ENCODE measurements at places on chromosomes 11 and 22. TPM values are rescaled to one million over a fixed set of nuclear protein-coding genes. Genes with fewer than 3 reads are reported as not detected.
A peak's percentile ranks its signal among the peaks of the same experiment; 100 is the strongest.

DNA sequence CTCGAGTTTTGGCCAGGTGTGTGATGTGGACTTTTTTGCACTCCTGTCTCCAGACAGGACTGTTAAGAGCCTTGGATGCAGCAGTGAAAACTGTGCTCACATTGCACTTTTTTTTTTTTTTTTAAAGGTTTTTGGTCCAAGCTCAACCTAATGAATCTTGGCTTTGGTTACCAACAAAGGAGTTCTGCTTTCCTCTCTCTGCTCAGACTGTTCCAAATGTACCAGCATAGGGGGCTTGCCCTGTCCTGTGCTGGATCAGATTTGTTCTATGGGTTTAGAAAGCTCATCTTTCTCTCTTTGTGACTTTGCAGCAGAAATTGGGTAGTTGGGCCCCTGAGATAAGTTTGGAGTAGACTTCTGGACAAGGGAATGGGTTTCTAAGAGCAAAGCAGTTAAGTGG is 45.3 kb downstream of the POLD3 start:
- no peaks in the 10 kb centered on the region for H3K27me3 ChIP-seq
- no peak for DNase-seq
- peaks cover 71% of the 10 kb centered on the region for H3K36me3 ChIP-seq
- H3K4me1 ChIP-seq = peaks cover 15% of the 10 kb centered on the region
- no peak overlapping the region for H3K27ac ChIP-seq

GRCh38 chr11:133480722-133481121 is 51.6 kb downstream of the OPCML start:
- H3K27ac ChIP-seq = no peak overlapping the region
- DNase-seq = no peak
- peaks cover 2% of the 10 kb centered on the region for H3K27me3 ChIP-seq
- no peaks in the 10 kb centered on the region for H3K4me1 ChIP-seq
- H3K36me3 ChIP-seq = no peaks in the 10 kb centered on the region
- H3K4me3 ChIP-seq = no peak overlapping the region

DNA sequence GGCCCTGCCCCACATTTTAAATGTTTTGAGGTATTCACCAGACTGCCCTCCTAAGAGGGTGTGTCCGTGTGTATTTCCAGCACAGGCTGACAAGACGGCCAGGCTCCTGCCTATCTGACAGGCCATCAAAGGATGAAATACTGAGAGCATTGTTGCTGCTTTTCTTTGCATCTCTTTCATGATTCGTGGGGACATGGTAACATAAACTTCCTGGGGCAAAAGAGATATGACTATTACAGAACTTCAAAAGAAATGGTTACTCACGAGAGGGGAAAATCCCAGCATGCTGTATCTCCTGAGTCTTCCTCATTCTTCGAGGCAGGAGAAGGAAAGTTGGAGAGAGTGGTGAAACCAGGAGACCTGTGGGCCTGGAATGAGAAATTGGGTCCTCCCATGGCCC is 10.3 kb upstream of the BIK start:
- no peaks in the 10 kb centered on the region for H3K27me3 ChIP-seq
- H3K27ac ChIP-seq = no peak overlapping the region
- no peak overlapping the region for H3K4me3 ChIP-seq
- no peaks in the 10 kb centered on the region for H3K36me3 ChIP-seq
- peaks cover 14% of the 10 kb centered on the region for H3K4me1 ChIP-seq

- H3K27ac ChIP-seq = no peak overlapping the region
- peaks cover 11% of the 10 kb centered on the region for H3K4me1 ChIP-seq
- H3K4me3 ChIP-seq = no peak overlapping the region
- DNase-seq = no peak
- peaks cover 2% of the 10 kb centered on the region for H3K27me3 ChIP-seq
These were observed 3.8 kb upstream of the C11orf91 start for GRCh38 chr11:33704240-33705002.

- no peak for DNase-seq
- peaks cover 82% of the 10 kb centered on the region for H3K4me1 ChIP-seq
- peaks cover 27% of the 10 kb centered on the region for H3K36me3 ChIP-seq
- H3K27me3 ChIP-seq = no peaks in the 10 kb centered on the region
- H3K27ac ChIP-seq = peak overlapping the region; percentile 62
These were observed 59.2 kb downstream of the DDIAS start for GRCh38 chr11:82960779-82961143.

- no peak overlapping the region for H3K27ac ChIP-seq
- H3K4me1 ChIP-seq = no peaks in the 10 kb centered on the region
- H3K4me3 ChIP-seq = no peak overlapping the region
- peaks cover 4% of the 10 kb centered on the region for H3K27me3 ChIP-seq
These were observed 33.7 kb upstream of the RAG2 start for GRCh38 chr11:36631774-36632173.

DNA sequence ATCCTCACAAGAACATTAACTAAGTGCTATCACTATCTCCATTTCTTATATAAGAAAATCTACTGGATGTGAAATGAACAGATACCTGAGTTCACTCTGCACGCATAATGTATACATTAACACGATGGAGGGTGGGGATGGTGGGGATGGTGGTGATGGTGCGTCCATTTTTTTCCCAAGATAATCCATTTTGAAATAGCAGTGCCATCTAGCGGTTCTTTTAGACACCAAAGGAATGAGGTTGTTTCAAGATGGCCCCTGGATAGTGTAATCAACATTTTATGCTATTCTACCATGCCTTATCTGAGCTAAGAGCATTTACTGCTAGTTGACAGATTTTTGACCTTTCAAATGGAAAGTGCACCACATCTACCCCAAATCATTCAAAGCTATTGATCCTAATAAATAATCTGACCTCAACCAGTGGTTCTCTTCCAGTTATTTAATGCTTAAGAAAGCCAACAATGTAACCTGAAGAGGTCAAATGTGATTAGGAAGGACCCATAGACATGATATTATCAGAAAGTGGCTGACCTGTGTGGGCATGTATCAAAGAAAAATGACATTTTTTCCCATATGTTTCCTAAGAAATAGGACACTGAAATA is 714.7 kb upstream of the TENM4 start:
- no peaks in the 10 kb centered on the region for H3K27me3 ChIP-seq
- no peaks in the 10 kb centered on the region for H3K4me1 ChIP-seq
- no peak overlapping the region for H3K27ac ChIP-seq
- no peak overlapping the region for H3K4me3 ChIP-seq
- H3K36me3 ChIP-seq = no peaks in the 10 kb centered on the region
- DNase-seq = no peak

GRCh38 chr11:92322225-92322624 is 97.6 kb downstream of the FAT3 start:
- H3K36me3 ChIP-seq = no peaks in the 10 kb centered on the region
- H3K4me3 ChIP-seq = no peak overlapping the region
- no peaks in the 10 kb centered on the region for H3K27me3 ChIP-seq
- DNase-seq = no peak
- no peaks in the 10 kb centered on the region for H3K4me1 ChIP-seq

DNA sequence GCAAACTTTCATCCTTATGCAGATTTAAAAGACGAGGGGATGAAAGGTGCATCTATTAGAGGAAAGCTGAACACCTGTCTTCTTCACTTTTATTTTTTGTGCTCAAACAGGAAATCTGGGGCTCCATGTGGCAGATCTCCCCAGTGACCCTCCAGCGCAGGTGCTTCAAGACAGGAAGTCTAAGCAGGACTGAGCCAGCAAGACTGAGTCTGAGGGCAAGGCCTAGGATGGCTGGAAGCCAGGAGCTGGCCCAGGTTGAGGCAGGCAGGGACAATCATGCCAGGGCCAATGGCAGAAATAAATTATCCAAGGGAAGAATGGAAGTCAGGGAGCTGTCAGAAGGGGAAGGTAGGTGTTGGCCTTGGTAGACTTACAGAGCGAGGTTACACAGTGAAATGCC is 101.1 kb upstream of the SPON1 start:
- no peaks in the 10 kb centered on the region for H3K36me3 ChIP-seq
- peak; percentile 11 for DNase-seq
- peaks cover 24% of the 10 kb centered on the region for H3K4me1 ChIP-seq
- H3K4me3 ChIP-seq = no peak overlapping the region
- no peaks in the 10 kb centered on the region for H3K27me3 ChIP-seq
- H3K27ac ChIP-seq = peak overlapping the region; percentile 57

- no peak for DNase-seq
- H3K4me3 ChIP-seq = no peak overlapping the region
- no peaks in the 10 kb centered on the region for H3K36me3 ChIP-seq
- no peak overlapping the region for H3K27ac ChIP-seq
- peaks cover 5% of the 10 kb centered on the region for H3K27me3 ChIP-seq
These were observed 525.1 kb downstream of the BRD1 start for GRCh38 chr22:49302530-49302929.

DNA sequence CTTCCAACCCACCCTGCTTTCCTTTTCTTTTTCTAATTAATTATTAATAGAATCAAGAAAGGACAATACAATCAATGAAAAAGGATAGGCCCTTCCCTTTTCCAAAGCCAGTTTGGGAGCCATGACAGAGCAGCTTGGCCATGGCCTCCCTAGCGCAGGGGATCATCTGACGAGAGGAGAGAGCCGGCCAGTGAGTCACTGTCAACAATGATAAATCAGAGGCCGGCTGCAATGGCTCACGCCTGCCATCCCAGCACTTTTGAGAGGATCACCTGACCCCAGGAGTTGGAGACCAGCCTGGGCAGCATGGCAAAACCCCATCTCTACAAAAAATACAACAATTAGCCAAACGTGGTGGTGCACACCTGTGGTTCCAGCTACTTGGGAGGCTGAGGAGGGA is 27.5 kb upstream of the KRTAP5-7 start:
- H3K4me3 ChIP-seq = no peak overlapping the region
- no peak overlapping the region for H3K27ac ChIP-seq
- peaks cover 61% of the 10 kb centered on the region for H3K36me3 ChIP-seq

GRCh38 chr22:50536226-50536625 is 6.4 kb upstream of the TYMP start:
- H3K36me3 ChIP-seq = peaks cover 5% of the 10 kb centered on the region
- no peaks in the 10 kb centered on the region for H3K27me3 ChIP-seq
- H3K4me3 ChIP-seq = no peak overlapping the region
- no peak for DNase-seq

GRCh38 chr22:46894081-46894671 is 131.7 kb downstream of the TBC1D22A start:
- peaks cover 1% of the 10 kb centered on the region for H3K4me1 ChIP-seq
- no peak for DNase-seq

- no peaks in the 10 kb centered on the region for H3K27me3 ChIP-seq
- H3K4me3 ChIP-seq = no peak overlapping the region
- DNase-seq = no peak
- H3K36me3 ChIP-seq = no peaks in the 10 kb centered on the region
These were observed 2.2 kb downstream of the MYBPC3 start for GRCh38 chr11:47350315-47350714.

DNA sequence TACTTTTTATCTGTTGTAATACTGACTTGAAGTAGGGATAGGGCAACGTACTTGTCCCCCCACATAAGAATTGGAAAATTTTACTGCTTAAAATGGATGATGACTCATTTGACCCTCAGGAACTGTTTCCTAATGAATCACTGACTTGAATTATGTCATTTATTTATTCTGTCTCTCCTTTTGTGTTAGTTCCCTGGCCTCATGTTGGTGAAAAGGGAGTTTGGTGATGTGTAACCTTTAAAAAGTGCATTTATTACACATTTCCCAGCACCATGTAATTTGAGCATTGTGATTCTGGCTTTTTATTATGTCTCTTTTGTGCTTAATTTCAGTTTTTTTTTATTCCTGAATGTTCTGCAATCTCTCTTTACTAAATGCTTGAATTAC is 20.3 kb upstream of the PGM2L1 start:
- no peak for DNase-seq
- no peaks in the 10 kb centered on the region for H3K36me3 ChIP-seq
- H3K4me1 ChIP-seq = peaks cover 27% of the 10 kb centered on the region
- peak overlapping the region; percentile 22 for H3K4me3 ChIP-seq
- H3K27ac ChIP-seq = peak overlapping the region; percentile 46

GRCh38 chr22:32649515-32650200 is 151.8 kb upstream of the TIMP3 start:
- H3K4me1 ChIP-seq = peaks cover 22% of the 10 kb centered on the region
- H3K4me3 ChIP-seq = no peak overlapping the region

The RASSF10 gene
- total RNA-seq = not detected

DNA sequence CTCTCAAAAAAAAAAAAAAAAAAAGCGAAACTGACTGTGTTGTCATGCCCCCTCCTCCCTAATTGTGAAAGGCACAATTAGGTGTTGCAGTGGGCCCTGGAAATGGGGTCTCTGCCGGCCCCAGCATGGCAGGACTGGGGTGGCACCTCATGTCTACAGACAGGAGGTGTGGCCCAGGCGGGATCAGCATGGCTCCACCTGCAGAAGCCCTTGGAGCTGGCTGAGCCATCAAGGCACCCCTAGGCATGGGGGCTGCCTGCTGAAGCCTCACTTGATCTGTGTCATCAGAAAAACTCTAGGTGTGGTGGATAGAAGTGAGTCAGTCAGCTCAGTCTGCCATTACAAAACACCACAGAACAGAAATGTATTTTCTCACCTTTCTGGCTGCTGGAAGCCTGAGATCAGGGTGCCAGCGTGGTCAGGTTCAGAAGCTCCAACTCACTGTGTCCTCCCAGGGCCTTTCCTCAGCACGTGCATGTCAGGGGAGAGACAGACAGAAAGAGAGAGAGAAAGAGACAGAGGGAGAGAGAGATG is 10.1 kb upstream of the B4GALNT4 start:
- no peak overlapping the region for H3K4me3 ChIP-seq
- peak overlapping the region; percentile 10 for H3K27ac ChIP-seq
- peaks cover 13% of the 10 kb centered on the region for H3K4me1 ChIP-seq
- DNase-seq = peak; percentile 57
- H3K36me3 ChIP-seq = no peaks in the 10 kb centered on the region

- H3K27ac ChIP-seq = peak overlapping the region; percentile 56
- peaks cover 41% of the 10 kb centered on the region for H3K36me3 ChIP-seq
- H3K4me1 ChIP-seq = peaks cover 42% of the 10 kb centered on the region
- no peaks in the 10 kb centered on the region for H3K27me3 ChIP-seq
- no peak overlapping the region for H3K4me3 ChIP-seq
These were observed 5.3 kb downstream of the C2CD2L start for GRCh38 chr11:119112314-119113020.

GRCh38 chr11:115869780-115870431 is 365.7 kb upstream of the CADM1 start:
- H3K4me1 ChIP-seq = no peaks in the 10 kb centered on the region
- no peaks in the 10 kb centered on the region for H3K36me3 ChIP-seq
- H3K4me3 ChIP-seq = no peak overlapping the region

GRCh38 chr11:64865286-64866172 is 12.9 kb downstream of the EHD1 start:
- peaks cover 28% of the 10 kb centered on the region for H3K36me3 ChIP-seq
- H3K27me3 ChIP-seq = no peaks in the 10 kb centered on the region
- H3K4me1 ChIP-seq = peaks cover 92% of the 10 kb centered on the region
- peak overlapping the region; percentile 66 for H3K4me3 ChIP-seq

DNA sequence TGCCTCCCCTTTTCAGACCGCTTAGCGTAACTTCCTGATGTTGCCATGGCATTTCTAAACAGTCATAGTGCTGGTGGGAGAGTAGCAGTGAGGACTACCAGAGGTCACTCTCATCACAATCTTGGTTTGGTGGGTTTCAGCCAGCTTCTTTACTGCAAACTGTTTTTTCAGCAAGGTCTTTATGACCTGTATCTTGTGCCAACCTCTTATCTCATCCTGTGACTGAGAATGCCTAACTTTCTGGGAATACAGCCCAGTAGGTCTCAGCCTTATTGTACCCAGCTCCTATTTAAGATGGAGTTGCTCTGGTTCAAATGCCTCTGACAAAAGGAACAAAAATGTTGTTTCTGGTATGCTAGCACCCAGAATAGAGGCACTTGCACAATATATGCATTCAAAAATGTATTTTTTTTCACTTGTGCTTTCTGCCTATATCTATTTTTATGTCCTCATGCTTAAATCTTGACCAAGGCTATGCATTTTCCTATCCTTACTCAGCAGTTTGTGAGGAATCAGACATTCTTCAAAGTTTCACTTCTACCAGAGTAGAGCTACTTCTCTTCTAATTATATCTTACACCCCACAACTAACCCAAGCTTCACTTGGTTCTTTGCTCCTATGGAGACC is 16.1 kb upstream of the OR51M1 start:
- no peak for DNase-seq
- H3K4me1 ChIP-seq = no peaks in the 10 kb centered on the region
- H3K27me3 ChIP-seq = peaks cover 15% of the 10 kb centered on the region
- H3K4me3 ChIP-seq = no peak overlapping the region
- H3K36me3 ChIP-seq = no peaks in the 10 kb centered on the region

The ANO9 gene
- total RNA-seq = 29.0 TPM

Data from activated CD8-positive, alpha-beta T cell treated with anti-CD3 and anti-CD28 coated beads for 36 hours (primary cell).